Kidney glomerular epithelial cell (primary cell): ENCODE measurements at places on chromosomes 3 and 15.

- no peak for DNase-seq
Observed at GRCh38 chr3:160136421-160136820, 88.8 kb upstream of the C3orf80 start.

GRCh38 chr3:34292605-34293300 lies 494.3 kb downstream of the PDCD6IP start:
- no peak for DNase-seq

DNA sequence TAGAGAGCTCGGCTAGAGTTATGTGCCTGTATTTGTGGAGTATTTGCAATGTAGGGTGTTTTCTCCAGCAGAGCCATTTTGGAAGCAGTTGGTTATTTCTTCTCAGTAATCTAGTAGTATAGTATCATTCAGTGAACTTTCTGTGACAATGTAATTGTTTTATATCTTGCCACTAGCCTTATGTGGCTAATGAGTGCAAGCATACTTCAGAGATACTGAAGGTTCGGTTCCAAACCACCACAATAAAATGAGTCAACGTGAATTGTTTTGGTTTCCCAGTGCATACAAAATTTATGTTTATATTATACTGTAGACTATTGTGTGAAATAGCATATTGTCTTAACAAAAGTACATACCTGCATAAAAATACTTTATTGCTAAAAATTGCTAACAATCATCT lies 286.9 kb upstream of the TBL1XR1 start:
- no peak for DNase-seq

DNA sequence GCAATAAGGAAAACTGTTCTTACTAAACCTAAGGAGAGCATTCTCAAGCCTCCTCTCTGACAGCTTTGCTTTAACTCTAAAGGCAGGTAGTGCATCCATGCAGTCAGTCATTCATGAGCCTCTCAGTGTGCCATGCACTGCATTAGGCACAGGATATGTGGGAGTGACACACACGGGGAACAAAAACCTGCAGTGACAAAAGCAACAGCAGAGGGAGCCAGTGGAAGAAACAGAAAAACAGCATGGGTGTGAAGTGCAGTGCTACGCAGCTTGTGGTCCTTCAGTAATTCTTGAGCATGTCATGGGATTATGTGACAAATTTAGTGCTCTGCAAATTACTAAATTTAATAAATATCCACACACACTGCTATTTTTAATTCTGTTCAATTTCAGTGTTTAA lies 230.7 kb downstream of the BBX start:
- peak; percentile 40 for DNase-seq

DNA sequence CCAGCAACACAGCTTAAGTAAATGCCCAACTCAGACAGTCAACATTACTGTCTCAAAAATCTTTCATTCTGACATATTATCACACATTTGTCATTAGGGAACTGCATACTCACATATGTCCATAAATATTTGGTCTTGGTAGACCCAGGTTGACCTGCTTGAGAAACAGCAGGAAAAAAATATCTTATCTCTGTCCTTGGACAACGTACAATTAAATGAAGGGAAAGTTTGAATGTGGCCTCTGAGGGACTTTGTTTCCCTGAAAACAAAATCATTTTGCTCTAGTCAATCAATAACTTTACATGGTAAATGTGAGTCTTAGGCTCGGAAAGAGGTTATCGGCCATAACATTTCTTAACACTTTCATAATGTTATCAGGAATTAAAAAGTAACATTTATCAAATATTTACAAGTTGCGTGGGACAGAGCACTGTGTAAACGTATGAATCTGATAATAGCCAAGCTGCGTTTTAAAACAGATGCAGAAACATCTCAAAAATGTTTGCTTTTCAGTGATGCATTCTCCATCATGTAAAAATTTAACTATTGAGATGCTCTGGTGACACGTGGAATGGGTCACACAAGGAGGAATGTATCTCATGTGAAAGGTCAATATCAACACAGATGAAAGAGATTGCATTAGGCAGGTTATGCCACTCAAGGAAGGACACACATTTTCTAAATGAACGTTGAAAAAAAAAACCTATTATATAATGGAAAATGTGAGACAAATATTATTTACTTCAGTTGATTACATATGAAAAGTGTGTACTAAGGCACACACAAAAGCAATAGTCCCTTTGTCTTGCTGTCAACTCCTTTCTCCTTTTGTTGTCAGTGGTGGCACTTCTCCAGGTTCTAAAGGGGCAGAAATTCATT lies 304.4 kb downstream of the WDR72 start:
- DNase-seq: peak; percentile 7

- no peak for DNase-seq
Observed at GRCh38 chr3:101999177-101999779, 150.0 kb downstream of the NFKBIZ start.

GRCh38 chr3:58998476-58999117 lies 51.2 kb downstream of the CFAP20DC start:
- DNase-seq: peak; percentile 97

DNA sequence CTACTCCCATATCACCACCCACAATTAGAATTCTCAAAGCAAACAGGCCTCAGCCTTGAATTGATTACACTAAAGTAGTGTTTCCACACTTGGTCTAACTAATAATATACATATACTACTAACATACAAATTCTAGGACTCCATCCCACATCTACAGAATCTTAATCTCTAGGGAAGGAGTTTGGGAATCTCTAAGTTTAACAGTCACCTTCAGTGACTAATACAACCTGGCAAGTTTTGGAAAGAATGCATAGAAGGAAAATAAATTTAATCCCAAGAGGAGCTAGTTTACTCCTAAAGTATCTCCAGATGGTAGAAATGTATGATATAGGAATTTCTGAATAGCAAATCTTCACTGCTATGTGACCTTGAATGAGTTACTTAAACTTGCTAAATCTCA lies 9.1 kb downstream of the CLPX start:
- DNase-seq: no peak

DNA sequence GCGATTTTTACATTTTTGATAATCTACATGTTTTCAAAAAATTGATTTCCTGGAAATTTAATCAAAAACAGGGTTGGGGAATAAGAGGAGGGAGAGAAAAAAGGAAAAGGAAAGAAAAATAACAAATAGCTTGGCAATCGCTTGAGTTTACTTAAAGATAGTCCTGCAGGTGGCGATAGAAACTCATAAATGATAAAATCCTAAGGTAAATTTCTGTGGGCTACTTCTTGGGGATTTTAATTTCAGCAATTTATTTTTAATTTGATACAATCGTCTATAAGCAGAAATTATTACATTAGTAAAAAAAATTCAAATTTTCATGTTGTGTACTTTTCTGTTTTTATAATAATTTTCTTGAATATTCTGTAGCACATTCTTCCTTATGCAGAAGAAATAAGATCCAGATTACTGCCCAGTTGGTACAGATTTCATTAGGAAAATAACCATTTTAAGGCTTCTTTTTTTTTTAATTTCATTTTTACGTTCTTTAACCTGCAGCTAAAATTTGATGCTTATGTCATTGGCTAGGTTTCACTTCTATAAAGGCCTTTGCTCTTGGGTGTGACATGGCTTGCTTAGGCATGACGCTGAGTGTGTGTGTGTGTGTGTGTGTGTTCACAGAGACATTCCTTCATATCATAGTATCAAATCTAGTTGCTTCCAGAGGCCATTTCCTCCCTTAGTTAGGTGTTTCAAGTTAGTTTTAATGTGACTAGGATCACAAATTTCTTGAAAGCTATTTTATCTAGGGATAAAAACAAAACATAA lies 181.8 kb downstream of the MCTP2 start:
- peak; percentile 49 for DNase-seq

DNA sequence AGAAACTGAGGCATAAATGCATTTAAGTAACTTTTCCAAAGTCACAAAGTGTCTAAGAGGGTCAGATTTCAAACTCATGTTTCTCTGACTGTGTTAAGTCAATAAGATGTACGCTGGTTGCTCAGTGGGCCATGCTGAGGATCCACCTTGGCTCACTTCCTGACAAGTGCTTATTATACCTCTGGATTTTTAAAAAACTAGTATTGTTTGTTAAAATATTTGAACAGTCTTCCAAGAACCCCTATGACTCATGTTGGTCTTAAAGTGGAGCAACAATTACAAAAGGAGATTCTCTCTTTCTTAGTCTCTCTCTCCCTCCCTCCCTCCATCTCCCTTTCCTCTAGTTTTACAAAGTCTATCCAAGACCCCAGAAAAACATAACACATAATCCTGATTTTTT lies 1050.2 kb downstream of the AGBL1 start:
- DNase-seq: no peak

GRCh38 chr15:50182219-50183013 lies 420 bp downstream of the SLC27A2 start:
- peak; percentile 13 for DNase-seq

- no peak for DNase-seq
Observed at GRCh38 chr3:23174426-23175039, 28.6 kb upstream of the UBE2E2 start.

DNA sequence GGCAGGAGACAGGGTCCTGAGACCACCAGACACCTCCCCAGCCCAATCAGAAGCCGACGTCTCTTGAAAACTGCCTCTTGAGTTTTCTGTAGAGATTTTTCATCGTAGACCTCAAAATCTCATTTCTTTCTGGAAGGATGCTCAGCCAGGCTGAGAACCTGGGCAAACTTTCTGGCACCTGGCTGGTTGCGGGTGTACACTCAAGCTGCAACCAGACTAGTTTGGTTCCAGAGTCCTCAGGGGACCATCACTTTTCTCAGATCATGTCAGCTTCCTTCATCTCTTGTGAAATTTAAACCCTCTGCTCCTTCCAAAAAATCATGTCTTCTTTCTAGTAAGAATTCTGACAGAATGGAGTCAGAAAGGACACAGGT lies 45.1 kb downstream of the CMTM7 start:
- DNase-seq: no peak

GRCh38 chr3:161020256-161020655 lies 84.9 kb downstream of the B3GALNT1 start:
- no peak for DNase-seq

DNA sequence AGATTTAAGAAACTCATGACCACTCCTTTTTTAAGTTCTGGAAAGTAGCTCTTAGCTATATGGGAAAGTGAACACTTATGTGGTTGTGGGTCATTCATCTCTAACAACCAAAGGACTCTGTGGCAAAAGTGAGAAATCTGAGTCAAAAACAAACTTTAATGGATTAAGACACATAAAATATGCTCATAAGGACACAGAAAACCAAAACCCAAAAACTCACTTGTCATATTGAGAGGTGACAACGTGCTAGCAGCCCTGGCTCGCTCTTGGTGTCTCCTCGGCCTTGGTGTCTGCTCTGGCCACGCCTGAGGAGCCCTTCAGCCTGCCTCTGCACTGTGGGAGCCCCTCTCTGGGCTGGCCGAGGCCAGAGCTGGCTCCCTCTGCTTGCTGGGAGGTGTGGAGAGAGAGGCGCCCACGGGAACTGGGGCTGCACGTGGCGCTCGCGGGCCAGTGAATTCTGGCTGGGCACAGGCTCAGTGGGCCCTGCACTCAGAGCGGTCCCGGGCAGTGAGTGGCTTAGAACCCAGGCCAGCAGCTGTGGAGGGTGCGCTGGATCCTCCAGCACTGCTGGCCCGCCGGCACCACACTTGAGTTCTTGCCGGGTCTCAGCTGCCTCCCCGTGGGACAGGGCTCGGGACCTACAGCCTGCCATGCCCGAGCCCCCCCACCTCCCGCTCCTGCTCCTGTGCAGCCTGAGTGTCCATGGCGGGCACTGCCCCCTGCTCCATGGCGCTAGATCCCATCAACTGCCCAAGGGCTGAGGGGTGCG lies 30.3 kb upstream of the SKIL start:
- no peak for DNase-seq

- DNase-seq: no peak
Observed at GRCh38 chr15:57662802-57663201, 43.7 kb upstream of the POLR2M start.

- no peak for DNase-seq
Observed at GRCh38 chr3:64561325-64561843, 126.4 kb downstream of the ADAMTS9 start.

DNA sequence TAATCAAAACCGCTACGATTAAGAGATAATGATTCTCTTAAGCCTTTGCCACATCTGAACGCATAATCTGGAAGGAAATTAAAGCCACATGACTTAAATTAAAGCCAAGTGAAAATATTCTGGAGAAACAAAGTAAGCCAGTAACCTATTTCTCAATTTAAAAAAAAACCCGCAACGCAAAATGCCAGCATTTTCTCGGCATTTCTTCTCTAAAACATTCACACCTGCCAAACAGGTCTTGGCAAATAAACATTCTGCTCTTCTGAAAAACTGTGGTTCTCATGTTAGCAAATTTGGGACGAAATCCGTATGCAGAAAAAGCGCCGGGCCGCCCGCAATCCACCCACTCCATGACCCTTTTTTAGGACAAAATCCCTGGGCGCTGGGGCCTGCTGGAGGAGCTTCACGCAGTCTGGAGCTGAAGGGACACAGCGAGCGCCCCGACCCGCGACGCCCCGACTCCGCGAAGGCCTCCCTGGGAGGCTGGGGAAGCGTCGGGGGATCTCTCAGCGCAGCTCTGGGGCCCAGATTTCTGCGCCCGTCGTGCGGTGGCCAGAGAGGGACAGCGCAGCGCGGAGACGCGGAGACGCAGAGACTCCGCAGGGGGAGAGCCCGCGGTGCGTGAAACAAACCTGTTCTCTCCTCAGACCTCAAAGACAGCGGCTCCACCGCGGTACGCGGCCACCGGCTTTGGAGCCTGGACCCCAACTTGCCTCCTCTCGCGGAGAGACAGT lies 471 bp downstream of the NKIRAS1 start:
- DNase-seq: no peak

- DNase-seq: no peak
Observed at GRCh38 chr3:143604402-143605185, 243.7 kb downstream of the SLC9A9 start.

DNA sequence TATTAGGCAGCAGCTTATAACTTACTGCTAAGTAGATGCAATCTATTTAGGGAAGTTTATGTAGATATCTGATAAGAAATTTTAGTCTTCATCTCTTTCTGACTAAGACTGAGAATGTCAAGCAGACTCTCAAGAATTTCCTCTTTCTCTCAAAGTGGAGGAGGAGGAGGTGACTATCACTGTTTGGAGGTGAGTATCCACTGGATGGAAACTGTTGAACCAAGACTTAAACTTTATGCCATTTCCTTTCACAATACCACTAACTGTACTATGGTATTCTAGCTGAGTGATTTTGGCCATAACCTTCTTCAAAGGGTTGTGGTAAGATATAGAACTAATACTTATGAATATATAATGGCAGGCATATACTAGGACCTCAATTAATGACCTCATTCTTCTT lies 64.6 kb downstream of the TPRG1 start:
- no peak for DNase-seq

DNA sequence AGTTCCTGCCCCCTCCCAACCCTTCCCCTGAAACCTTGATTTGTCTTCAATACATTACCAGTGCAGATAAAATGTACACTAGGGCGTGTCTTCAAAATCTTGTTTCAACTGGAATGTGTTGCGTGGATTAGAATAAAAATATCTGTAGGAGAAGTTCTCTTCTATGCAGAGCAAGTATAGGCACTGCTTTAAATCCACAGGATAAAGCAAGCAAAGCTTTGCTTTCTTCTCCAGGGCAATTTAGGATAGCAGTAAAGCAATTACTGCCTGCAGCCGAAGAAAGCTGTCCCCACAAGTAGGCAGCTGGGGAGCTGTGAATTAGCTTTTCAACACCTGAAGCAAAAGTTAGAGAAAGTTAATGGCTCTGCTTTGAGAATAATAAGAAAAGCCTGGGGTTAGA lies 329.7 kb upstream of the KCNMB2 start:
- DNase-seq: no peak
